ENCODE measurements at places on chromosomes 4 and X. TPM values are rescaled to one million over a fixed set of nuclear protein-coding genes. Genes with fewer than 3 reads are reported as not detected.

The GPR78 gene
- not detected for total RNA-seq

The CT47B1 gene
- not detected for total RNA-seq

The MCF2 gene
- not detected for total RNA-seq

The TEX13D gene
- total RNA-seq: not detected

The SOWAHB gene
- not detected for total RNA-seq

All from A549 treated with CpdA at 1 μM for 4 hours (cell line).